ENCODE measurements at places on chromosomes 1 and 21.

DNA sequence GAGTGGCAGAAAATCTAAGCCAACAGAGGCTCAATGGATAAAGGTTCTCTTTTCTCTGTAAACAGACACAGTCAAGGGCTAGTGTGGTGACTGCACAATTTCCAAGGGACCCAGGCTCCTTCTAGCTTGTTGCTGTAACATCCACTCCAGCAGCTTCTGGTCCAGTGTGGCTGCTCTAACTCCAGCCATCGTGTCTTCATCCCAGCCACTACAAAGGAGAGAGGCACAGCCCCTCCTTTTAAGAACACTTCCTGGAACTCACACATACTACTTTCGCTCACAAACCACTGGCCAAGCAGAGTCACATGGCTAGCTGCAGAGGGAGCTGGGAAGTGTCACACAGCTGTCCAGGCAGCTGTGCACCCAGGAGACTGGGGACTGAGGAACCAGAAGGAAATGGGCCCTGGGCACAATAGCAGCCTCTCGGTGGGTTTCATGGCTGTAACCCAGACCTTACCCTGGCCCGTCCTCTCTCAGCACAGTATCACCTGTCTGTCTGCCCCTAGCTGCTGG, 188.6 kb upstream of the VAMP3 start:
- DNase-seq = no peak

- no peak for DNase-seq
These were observed 58.0 kb upstream of the PDC start for GRCh38 chr1:186518822-186519381.

GRCh38 chr1:247104965-247105364, 809 bp upstream of the ZNF669 start:
- no peak for DNase-seq

GRCh38 chr1:244154508-244154871, 103.4 kb downstream of the ZBTB18 start:
- no peak for DNase-seq

- DNase-seq = no peak
These were observed 285.4 kb upstream of the USP24 start for GRCh38 chr1:55500601-55501000.
